ENCODE measurements at places on chromosomes 5 and 9. TPM values are rescaled to one million over a fixed set of nuclear protein-coding genes. Genes with fewer than 3 reads are reported as not detected.

ENG gene
- total RNA-seq = 1.8 TPM

MELK gene
- total RNA-seq = 40.1 TPM

TUBB4B gene
- total RNA-seq = 386 TPM

DNA sequence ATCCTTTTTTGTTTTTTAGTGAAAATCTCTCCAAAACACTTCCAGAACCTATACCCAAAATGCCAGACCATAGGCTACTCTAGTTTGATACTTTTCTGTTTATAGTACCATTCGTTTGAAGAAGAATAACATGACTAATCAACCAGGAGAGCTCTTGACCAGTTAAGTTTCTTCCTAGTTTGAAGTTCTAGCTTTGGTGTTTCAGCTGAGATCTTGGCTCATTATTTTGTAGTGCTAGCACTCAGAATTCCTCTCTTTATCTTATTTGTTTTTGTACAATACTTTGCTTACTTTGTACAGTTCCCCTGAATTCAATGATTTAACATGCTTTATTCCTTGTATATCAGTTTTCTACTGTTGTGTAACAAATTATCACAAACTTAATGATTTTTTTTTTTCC, 911.6 kb downstream of the EFNA5 start:
- no peak for DNase-seq

- DNase-seq = no peak
Observed at GRCh38 chr5:19855031-19855430, 133.0 kb downstream of the CDH18 start.

DNA sequence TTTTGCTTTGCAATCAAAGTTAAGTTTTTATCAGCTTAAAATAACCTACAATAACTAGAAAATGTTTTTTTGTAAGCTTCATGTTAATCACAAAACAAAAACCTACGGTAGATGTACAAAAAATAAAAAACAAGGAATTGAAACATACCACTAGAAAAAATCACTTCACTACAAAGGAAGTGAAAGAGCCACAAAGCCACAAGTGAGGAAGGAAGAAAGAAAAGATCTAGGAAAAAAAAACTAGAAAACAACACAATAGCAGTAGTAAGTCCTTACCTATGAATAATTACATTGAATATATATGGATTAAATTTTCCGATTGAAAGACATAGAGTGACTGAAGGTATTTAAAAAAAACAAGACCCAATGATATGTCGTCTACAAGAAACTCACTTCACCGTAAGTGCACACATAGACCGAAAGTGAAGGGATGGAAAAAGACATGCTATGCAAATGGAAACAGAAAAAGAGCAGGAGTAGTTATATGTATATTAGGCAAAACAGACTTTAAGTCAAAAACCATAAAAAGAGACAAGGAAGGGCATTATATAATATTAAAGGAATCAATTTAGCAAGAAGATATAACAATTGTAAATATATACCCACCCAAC, 13.4 kb upstream of the ZDHHC21 start:
- DNase-seq = no peak

DNA sequence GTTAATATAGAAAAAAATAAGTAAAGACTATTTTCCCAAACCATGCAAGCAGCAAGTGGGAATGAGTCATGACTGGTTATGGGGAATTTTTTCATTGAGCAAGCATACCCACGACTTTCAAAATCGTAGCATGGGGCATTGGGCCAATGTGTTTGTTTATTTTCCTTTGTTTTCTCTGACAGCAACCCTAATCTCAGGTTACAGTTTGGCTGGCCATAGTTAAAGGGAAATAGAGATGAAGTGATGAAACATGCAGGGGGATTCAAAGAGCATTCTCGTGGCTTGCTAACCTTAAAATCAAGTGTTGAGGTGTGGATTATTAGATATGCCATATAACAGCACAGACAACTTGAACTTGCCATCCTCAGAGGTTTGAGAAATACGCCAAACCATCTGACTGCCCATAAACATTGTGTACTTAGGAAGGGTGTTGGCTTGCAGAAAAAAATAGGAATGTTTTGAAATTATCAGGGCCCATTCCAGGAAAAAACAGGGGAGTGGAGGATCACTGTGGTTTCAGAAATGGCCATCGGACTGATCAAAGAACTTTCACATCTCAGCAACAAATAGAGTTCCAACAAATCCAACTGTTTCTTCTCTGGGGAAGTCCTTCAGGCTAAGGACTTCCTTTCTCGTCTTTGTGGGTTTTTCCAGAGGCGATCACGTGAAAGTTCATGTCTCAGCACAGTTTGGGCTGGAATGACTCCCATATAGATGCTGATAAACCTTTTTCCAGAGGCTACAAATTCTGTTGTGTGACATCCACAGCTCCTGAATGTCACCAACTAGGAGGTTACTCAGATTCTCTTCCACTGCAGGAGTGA, 259.1 kb downstream of the SYK start:
- no peak for DNase-seq

- no peak for DNase-seq
Observed at GRCh38 chr9:12716823-12717600, 23.8 kb downstream of the TYRP1 start.

DNA sequence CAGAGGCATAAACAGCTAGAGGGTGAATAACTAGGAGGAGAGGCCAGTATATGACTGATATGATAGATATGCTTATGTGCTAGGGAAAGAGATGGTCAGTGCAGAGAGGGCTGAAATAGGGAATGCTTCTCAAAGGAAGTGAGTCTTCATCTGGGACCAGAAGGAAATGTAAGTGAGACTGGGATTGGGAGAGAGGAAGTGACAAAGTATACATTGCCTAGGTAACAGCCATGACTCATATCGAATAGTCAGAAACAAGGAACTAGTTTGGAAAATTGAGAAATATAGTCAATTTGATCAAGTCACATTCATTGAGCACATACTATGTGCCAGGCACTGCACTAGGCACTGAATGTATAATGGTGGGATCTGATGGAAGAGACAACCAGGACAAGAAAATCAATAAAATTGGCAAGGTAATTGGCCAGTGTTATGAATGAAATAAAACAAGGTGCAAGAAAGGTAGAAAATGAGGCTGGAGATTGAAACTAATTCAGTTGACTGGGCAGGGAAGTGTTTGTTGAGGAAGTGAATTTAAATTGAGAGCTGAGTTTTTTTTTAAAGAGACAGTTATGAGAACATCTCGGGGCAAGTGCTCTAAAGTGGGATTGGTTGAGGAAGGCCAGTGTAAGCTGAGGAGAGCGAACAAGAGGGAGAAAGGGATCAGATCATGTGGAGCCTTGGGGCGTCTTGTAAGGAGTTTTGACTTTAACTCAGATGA, 4.3 kb downstream of the ERAP2 start:
- no peak for DNase-seq

- no peak for DNase-seq
Observed at GRCh38 chr5:131109540-131110255, 55.4 kb downstream of the HINT1 start.

- no peak for DNase-seq
Observed at GRCh38 chr5:180180846-180181245, 28.2 kb downstream of the RASGEF1C start.

DNA sequence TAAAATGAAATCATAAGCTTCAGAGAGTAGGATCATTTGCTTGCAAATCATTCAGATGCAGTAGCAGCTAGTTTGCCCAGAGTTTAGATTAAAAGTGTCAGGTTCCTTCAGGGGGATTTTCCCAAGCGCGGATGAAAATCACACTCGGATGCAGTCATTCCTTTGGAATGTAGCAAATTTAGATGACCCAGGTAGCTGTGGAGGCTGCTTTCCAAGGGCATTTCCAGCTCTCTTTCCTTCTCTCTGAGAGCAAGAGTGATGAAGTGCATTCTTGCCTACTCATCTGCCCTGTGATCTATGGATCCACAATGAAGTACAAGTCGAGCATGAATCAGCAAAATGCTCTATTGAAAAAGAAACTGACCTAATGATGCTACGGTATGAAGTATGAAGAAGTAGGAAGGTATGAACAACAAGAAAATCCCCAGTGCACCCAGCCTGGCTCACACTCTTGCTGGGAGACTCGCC, 200.2 kb downstream of the PLK2 start:
- DNase-seq = peak; percentile 59

GRCh38 chr5:16066810-16067209, 112.8 kb downstream of the MARCHF11 start:
- DNase-seq = no peak

GRCh38 chr5:148659641-148660345, 5.5 kb upstream of the HTR4 start:
- DNase-seq = no peak

GRCh38 chr5:32654427-32654826, 56.7 kb upstream of the NPR3 start:
- no peak for DNase-seq

GRCh38 chr9:69036309-69036708, 757 bp downstream of the FXN start:
- no peak for DNase-seq

DNA sequence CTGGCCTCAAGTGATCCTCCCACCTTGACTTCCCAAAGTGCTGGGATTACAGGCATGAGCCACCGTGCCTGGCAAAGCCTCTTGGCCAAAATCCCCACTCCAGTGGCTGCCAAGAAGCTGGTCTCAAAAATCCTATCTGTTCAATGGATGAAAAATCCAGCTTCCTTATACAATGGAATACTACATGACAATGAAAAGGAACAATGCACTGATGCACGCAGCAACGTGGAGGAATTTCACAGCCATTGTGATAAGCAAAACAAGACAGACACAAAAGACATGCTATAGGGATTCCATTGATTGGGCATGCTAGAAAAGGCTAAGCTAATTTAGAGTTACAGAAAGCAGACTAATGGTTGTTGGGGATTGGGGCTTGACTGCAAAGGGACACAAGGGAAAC, 13.1 kb upstream of the SFXN1 start:
- no peak for DNase-seq

- no peak for DNase-seq
Observed at GRCh38 chr5:126301056-126301455, 122.2 kb upstream of the GRAMD2B start.
